ENCODE measurements at places on chromosomes 16 and 17.

- no peaks in the 10 kb centered on the region for H3K4me1 ChIP-seq
- H3K36me3 ChIP-seq = no peaks in the 10 kb centered on the region
- DNase-seq = no peak
- H3K27me3 ChIP-seq = no peaks in the 10 kb centered on the region
These were observed 69.7 kb downstream of the STXBP4 start for GRCh38 chr17:55038291-55038690.

- peaks cover 25% of the 10 kb centered on the region for H3K4me1 ChIP-seq
- H3K27ac ChIP-seq = no peak overlapping the region
- H3K4me3 ChIP-seq = no peak overlapping the region
- H3K36me3 ChIP-seq = peaks cover 91% of the 10 kb centered on the region
These were observed 12.0 kb downstream of the CORO7 start for GRCh38 chr16:4404247-4404966.

- H3K27ac ChIP-seq = no peak overlapping the region
- H3K27me3 ChIP-seq = no peaks in the 10 kb centered on the region
- H3K36me3 ChIP-seq = no peaks in the 10 kb centered on the region
- no peak for DNase-seq
- H3K4me1 ChIP-seq = peaks cover 13% of the 10 kb centered on the region
These were observed 70.6 kb downstream of the AMFR start for GRCh38 chr16:56354746-56355145.

GRCh38 chr17:60315650-60316049 is 76.3 kb downstream of the USP32 start:
- H3K4me3 ChIP-seq = no peak overlapping the region
- H3K27me3 ChIP-seq = no peaks in the 10 kb centered on the region
- DNase-seq = no peak
- no peak overlapping the region for H3K27ac ChIP-seq
- H3K36me3 ChIP-seq = no peaks in the 10 kb centered on the region
- H3K4me1 ChIP-seq = no peaks in the 10 kb centered on the region

- H3K4me3 ChIP-seq = no peak overlapping the region
- H3K27me3 ChIP-seq = no peaks in the 10 kb centered on the region
- no peak for DNase-seq
- H3K36me3 ChIP-seq = no peaks in the 10 kb centered on the region
These were observed 4.1 kb upstream of the TVP23A start for GRCh38 chr16:10822702-10823101.

DNA sequence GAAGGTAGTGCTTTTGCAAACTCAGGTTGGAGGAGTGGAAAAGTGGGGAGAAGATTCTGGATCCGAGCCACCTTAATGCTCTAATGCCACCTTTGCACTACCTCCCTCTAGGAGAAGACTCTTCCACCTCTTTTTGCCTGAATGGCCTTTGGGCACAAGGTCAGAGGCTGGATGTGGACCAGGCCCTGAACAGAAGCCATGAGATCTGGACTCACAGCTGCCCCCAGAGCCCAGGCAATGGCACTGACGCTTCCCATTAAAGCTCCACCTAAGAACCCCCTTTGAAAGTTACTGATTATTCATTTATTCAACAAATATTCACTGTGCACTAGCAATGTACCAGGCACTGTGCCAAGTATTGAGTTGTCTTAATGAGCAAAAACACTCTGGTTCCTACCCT is 3.2 kb downstream of the SHBG start:
- DNase-seq = no peak
- no peak overlapping the region for H3K27ac ChIP-seq
- no peaks in the 10 kb centered on the region for H3K36me3 ChIP-seq

GRCh38 chr17:27245230-27245696 is 48.7 kb upstream of the WSB1 start:
- no peak overlapping the region for H3K27ac ChIP-seq
- peaks cover 2% of the 10 kb centered on the region for H3K4me1 ChIP-seq
- H3K36me3 ChIP-seq = no peaks in the 10 kb centered on the region
- H3K27me3 ChIP-seq = no peaks in the 10 kb centered on the region

DNA sequence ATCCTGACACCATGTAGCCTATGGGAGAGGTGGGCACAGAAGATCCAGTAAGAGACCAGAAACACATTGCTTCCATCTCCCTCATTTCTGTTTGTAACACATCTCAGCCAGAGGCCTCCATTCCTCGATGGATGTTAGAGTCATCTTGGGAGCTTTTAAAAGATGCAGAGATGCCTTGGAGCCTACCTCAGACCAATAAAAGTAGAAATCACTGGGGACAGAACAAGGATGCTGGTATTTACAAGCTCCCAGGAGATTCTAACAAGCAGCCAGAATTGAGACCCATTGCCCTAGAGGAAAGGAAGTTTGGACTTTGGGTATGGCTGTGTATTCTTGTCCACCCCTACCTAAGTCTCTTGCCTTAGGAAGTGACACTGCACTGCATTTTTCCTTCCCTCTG is 40.8 kb downstream of the HS3ST3A1 start:
- H3K4me1 ChIP-seq = no peaks in the 10 kb centered on the region
- no peaks in the 10 kb centered on the region for H3K36me3 ChIP-seq
- DNase-seq = no peak
- H3K27ac ChIP-seq = no peak overlapping the region
- H3K4me3 ChIP-seq = no peak overlapping the region

GRCh38 chr16:83517398-83517797 is 290.4 kb upstream of the HSBP1 start:
- H3K36me3 ChIP-seq = no peaks in the 10 kb centered on the region
- no peaks in the 10 kb centered on the region for H3K27me3 ChIP-seq
- no peak overlapping the region for H3K4me3 ChIP-seq
- no peak for DNase-seq

- H3K4me3 ChIP-seq = no peak overlapping the region
- peaks cover 7% of the 10 kb centered on the region for H3K4me1 ChIP-seq
- H3K27ac ChIP-seq = no peak overlapping the region
- no peaks in the 10 kb centered on the region for H3K27me3 ChIP-seq
- no peak for DNase-seq
These were observed 2.5 kb upstream of the C16orf87 start for GRCh38 chr16:46833460-46833800.

DNA sequence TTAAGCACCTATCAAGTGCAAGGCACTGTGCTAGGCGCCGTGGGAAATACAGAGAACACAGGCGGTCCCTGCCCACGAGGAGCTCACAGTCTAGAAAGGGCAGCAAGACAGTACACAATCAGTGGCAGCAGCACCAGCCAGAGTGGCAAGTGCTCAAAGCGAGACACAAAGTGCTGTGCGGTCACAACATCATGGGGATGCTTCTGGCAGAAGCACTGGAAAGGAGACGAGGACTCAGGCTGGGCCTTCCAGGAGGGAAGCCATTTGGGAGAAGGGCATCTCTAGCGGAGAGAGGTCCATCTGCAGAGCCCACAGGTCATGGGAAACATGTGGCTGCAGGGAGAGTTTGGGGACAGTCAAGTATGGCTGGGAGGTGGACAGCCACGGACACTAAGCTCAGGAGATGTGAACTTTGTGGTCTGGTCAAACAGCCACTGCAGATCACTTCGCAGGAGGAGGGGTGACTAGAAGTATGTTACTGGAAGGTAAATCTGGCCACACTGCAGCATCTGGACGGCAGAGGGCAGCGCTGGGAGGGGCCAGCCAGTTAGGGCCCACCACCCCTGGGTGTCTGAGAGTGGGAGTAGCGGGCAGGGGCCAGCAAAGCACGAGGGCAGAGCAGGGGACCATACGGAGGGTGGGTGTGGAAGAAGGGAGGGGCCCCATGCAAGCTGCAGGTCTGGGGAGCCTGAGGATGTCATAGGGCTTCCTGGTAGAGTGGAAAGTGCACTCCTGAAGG is 71.1 kb downstream of the N4BP1 start:
- H3K4me1 ChIP-seq = peaks cover 14% of the 10 kb centered on the region
- no peak overlapping the region for H3K27ac ChIP-seq
- no peak for DNase-seq
- H3K27me3 ChIP-seq = no peaks in the 10 kb centered on the region

DNA sequence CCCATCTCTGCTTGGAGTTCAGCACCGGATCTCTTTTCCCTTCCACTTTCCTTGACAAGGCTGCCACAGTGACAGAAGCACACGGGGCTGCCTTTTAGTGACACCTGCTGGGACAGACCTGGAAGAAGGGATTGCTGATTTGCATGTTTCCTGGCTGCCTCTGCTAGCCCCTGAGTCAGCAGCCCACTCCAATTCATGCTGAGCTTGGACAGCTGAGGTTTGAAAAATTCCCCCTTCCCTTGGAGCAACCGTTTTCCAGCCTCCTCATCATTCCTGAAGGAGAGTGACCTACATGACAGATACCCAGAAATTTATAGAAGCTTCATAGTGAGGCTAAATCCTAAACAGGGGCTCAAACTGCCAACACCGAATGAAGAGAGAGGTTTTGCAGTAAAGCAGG is 18.8 kb upstream of the RBL2 start:
- no peaks in the 10 kb centered on the region for H3K4me1 ChIP-seq
- H3K27ac ChIP-seq = no peak overlapping the region
- no peak for DNase-seq
- H3K4me3 ChIP-seq = no peak overlapping the region
- no peaks in the 10 kb centered on the region for H3K36me3 ChIP-seq

DNA sequence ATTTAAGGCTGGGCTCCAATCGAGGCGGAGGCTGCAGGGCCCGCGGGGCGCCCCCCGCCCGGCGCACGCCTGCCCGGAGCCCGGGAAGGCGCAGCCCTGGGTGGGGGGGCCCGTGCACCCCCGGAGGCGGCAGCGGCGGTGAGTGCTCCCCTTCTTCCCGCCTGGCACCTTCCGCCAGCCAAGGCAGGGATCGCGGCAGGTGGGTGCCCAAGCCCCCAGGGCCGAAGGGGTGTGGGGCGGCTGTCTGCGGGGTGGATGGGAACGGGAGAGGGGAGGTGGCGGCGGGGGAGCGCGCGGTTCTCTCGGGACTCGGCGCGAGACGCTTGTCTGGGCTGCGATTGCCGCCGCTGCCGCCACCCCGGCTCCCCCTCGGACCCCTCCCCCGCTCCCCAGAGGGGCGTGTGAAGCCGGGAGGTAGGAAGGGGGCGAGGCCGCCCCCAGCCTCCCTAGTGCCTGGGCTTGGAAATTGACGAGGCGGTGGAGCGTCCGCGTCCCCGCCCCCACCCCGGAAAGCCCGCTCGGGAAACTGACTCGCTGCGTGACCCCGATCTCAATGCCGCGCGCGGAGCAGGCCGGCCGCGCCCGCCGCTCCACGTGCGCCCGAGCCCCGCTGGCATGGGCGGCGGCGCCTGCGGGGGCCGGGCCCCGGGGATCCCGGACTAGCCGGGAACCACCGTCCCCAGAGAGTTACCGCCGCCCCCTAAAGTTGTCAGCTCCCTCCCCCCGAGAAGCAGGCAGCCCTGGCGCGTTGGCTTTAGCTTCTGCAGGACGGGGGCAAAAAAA is 231.5 kb downstream of the MRTFB start:
- no peak for DNase-seq
- H3K4me3 ChIP-seq = peak overlapping the region; percentile 57
- no peak overlapping the region for H3K27ac ChIP-seq

DNA sequence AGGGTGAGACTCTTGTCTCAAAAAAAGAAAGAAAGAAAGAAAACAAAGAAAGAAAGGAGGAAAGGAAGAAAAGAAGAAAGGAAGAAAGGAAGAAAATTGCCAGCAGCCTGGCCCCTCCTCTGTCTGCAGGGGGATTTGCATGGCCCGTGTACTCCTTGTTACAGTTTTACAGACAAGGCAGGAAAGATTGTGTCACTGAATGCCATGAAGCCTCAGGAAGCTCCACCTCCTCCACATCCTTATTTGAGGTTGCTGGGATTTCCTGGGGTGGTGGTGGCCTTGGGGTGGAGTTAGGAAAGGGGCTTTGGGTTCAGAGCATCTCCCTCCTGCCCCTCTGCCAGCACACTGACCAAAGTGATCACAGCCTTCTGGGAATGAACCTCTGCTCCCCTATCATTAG is 23.6 kb downstream of the CFAP20 start:
- no peak for DNase-seq
- H3K27me3 ChIP-seq = no peaks in the 10 kb centered on the region
- H3K4me3 ChIP-seq = no peak overlapping the region
- no peaks in the 10 kb centered on the region for H3K4me1 ChIP-seq
- no peaks in the 10 kb centered on the region for H3K36me3 ChIP-seq

DNA sequence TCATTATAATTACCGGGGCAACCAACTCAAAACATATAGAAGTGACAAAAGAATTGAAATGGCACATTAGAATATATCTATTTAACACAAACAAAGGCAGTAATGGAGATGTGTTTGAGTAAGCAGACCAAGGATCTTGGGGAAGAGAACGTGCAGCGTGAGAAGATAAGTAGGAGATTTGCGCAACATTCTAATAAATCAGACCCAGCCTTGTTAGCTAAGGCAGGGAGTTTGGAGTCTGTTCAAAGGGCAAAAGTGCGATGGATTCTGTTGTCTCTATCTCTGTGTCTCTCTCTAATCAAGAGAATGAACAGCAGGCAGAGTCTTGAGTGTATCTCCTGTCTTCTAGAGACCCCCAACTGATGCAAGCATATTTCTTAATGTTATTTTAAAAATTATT is 55.0 kb upstream of the FA2H start:
- H3K4me1 ChIP-seq = no peaks in the 10 kb centered on the region
- H3K36me3 ChIP-seq = no peaks in the 10 kb centered on the region

GRCh38 chr17:60514500-60514899 is 11.5 kb downstream of the APPBP2 start:
- DNase-seq = no peak
- peaks cover 29% of the 10 kb centered on the region for H3K36me3 ChIP-seq
- no peak overlapping the region for H3K27ac ChIP-seq
- H3K4me1 ChIP-seq = peaks cover 15% of the 10 kb centered on the region
- no peak overlapping the region for H3K4me3 ChIP-seq
- H3K27me3 ChIP-seq = no peaks in the 10 kb centered on the region
